ENCODE measurements at places on chromosomes 16 and 17. TPM values are rescaled to one million over a fixed set of nuclear protein-coding genes. Genes with fewer than 3 reads are reported as not detected.

- no peak for DNase-seq
Observed at GRCh38 chr17:63626551-63627180, 4.4 kb downstream of the MAP3K3 start.

LYRM9 gene
- 7.8 TPM for total RNA-seq

PPL gene
- not detected for total RNA-seq

DNA sequence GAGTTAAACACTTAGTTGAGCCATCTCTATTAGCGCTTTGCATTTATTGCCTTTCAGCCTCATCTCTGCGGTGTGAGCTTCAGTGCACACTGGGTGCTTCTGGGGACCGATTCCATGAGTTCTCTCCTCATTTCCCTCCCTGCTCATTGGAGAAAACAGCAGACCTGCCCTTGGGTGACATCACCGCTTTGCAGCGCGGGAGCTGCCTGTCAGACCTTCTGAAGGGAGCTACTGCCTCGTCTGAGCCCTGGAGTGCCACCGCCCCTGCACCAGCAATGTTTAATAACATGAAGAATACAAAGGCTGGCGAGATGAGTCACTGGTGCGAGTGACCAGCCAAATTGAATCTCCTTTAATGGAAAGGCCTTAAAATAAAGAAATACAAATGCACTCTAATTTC lies 30.2 kb upstream of the CPPED1 start:
- no peak for DNase-seq

DNA sequence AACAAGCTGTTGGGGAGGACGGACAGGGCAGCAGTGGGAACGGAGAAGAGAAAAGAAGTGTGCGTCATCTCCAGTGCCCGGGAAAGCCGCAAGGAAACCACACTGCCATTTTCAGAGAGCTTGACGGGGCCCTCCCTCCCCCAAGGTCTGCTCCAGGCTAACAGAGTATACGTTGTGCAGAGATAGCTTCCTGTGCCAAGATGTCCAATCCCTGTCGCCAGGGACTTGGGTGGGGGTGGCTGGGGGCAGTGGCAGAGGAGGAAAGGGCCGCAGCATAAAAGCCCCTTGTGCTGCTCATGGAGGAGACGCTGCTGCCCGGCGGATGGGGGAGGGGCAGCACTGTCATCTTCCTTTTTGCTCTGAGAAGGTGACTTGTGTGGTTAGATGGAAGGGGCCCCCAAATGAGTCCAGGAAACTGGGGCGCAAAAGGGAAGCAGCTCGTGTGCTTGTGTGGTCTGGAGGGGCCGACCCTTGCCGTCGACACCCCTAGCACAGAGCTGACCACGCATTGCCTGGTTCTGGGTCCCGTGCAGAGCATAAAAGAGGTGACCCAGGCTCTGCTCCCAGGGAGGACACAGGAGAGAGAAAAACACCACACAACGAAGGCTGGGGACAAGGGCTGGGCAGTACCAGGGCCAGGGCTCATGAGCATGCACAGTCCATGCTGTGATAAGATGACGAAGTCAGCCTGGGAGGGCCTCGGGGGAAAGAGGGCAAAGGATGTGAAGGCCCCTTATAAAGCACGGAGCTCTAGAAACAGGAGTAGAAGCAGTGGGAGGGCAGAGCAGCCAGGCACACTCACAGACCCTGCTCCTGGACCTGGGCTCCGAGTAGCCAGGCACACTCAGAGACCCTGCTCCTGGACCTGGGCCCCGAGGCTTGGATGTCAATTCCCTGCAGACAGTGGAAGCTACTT lies 372.7 kb downstream of the SLC39A11 start:
- peak; percentile 74 for DNase-seq

NPIPB4 gene
- total RNA-seq, result 419 TPM

GRCh38 chr17:27519550-27519949 lies 63.3 kb downstream of the KSR1 start:
- DNase-seq, result no peak

Measured in natural killer cell (primary cell).